ENCODE measurements at places on chromosomes 7 and 10.

GRCh38 chr10:84123362-84123761 lies 15.9 kb upstream of the GHITM start:
- no peak for DNase-seq

DNA sequence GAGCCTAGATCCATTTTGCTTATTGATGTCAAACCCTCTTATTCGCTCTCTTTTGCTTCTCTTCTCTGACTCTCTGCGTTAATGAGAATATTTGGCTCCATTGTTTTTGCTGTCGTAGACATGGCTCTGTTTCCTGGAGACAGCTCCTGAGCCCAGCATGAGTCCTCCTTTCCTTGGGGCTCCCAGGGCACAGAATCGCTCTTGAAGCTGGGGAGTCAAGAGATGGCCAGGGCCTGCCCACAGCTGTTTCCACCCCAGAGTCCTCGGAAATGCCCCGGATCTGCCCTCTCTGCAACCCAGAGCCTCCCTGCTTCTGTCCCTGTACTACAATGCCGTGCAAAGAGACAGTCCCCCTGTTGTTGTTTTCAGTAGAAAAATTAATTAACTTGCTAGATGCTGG lies 566.7 kb upstream of the FOXK1 start:
- DNase-seq, result no peak

- DNase-seq, result no peak
These were observed 89.0 kb downstream of the PHTF2 start for GRCh38 chr7:77887567-77887966.

DNA sequence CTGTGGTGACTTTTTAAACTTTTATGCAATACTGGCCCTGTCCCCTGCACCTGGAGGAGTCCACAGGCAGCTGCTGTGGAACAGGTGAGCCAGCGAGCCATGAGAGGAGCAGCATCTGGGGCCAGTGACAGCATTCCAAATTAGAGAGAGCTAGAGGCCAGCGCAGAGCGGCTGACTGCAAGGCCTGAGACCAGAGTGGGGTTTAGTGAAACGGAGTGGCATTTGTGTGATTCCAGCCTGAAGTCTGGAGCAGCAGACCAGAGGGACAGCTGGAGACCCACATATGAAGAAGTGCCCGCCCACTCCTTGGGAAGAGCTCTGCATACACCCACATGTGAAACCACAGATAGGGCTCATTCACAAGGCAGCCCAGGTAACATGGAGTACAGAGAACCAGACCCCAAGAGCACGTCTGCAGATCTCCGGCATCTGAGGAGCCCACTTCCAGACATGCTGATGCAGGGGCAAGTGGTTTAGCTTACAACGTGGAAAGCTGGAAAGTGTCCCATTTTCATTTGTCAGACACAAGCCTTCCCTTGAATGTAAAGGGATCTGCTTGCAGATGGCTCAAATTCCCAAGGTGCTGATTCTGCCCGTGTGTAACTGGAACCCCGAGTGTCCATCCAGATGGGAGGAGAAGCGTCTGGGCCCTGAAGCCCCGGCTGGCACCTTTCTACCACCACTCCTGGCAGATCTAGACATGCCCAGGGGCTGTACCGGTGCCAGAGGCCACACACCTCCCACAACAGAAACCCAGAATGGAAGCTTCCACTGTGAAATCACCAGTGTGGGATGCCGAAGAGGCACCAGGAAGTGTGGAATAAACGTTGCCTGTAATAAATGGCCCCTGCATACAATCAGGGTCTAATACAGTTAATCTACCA lies 256.0 kb upstream of the TCERG1L start:
- DNase-seq, result peak; percentile 8

DNA sequence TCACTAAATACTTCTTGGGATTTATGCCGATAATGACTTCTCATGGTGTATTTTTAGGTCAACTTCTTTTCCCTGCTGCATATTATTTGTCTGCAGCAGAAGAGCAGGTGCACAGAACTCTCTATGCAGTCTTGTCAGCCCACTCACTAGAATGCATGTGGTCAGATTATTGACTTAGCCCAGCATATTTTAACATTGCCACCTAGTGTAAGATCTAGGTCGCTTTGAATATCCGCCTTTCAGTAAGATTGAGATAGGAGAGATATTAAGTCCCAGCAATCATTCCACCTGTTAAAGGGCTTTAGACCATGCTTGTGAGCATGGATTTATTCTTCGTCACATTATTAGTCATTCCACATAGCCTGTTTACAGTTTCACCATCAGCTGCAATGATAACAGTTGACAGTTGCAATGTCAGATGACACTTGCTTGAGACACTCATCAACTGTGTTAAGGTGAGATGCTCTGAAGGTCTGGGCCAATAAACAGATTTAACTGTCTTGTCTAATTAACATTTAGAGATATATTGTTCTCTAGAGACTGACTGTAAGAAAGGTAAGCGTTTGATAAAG lies 491.7 kb downstream of the ARL4A start:
- DNase-seq, result no peak

DNA sequence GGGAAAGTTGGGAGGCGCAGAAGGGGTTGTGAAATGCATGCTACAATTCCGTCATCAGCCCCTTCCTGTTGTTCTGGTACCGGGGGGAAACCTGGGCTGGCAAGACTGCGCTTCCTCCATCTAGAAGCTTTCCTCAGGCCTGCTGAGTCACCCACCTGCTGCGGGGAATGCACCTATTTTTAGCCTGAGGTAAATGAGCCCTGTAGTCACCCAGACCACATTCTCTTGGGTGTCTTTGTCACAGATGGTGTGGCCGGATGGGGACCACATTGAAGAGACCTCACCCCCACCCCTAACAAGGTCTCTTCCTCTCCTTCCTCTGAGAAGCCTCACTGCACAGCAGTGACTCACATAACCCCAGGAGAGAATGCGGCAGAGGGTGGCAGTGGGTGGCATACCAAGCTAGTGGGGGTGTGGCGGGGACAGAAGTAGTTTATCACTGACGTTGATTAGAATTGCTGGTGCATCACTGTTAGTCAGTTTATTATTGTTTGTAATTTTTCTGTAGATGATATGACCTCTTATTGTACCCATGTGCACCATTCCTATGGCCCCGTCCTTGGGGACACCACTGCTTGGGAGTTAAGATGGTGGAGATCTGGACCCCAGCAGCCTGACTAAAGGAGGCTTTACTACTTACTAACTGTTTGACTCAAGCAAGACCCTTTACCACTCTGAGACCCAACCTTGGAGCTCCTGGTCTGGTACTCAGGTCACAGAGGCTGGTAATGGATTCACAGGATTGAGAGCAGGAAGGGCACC lies 83.0 kb upstream of the DUSP5 start:
- no peak for DNase-seq

DNA sequence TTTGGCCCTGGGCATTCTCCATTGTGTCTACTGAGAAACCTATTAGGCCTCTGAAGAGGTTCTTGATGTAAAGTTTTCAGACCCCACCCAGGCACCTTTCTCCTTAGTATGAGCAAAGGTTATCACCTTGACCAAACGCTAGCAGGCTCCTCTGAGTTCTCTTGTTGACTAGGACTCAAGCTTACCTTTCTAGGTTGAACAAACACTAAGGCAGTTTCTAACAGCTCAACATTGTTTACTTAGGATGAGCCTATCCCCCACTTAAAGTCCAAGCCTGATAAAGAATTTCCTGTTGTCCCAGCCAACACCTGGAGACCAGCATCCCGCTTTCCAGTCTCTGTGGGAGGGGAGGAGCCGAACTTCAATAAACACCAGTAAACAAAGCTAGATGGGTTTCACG lies 26.3 kb upstream of the ITGB8 start:
- DNase-seq, result no peak

DNA sequence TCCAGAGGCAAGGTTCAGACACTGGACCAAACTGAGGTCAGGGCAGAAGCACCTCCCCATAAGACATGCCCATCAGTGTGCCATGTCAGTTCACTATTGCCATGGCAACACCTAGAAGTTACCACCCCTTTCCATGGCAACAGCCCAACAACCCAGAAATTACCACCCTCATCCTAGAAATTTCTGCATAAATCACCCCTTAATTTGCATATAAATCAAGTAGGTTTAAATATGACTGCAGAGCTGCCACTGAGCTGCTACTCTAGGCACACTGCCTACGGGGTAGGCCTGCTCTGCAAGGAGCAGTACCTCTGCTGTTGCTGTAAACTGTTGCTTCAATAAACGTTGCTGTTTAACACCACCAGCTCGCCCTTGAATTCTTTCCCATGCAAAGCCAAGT lies 12.7 kb downstream of the STEAP2 start:
- no peak for DNase-seq

GRCh38 chr7:104628017-104628416 lies 299.6 kb downstream of the LHFPL3 start:
- DNase-seq, result no peak

GRCh38 chr7:123727071-123727837 lies 21.5 kb downstream of the WASL start:
- DNase-seq, result no peak

DNA sequence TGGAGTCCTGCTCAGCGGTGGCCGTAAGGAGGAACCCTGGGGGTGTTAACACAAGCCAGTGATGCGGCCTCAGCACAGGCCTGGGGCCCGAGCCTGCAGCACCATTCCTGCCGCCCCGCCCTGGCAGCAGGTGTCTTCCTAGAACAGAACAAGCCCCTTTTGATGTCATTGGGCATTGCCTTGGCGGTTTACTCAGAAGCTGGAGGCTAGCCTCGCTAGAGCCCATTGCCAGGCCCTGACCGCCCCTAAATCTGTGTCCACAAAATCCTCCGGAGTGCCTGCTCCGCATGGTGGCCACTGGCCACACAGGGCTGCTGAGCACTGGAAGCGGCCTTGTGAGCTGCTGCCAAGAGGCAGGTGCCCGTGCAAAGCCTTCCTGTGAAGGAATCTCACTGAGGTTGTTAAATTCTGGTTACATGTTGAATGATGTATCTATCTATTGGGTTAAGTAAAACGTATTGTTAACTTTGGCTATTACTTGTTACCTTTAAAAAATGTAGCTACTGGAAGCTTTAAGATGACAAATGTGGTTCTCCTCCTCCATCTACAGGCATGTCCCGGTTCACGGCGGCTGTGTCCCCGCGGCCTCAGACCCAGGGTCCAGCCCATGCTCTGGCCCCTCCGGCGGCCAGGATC lies 1.2 kb upstream of the INPP5A start:
- DNase-seq, result peak; percentile 48

DNA sequence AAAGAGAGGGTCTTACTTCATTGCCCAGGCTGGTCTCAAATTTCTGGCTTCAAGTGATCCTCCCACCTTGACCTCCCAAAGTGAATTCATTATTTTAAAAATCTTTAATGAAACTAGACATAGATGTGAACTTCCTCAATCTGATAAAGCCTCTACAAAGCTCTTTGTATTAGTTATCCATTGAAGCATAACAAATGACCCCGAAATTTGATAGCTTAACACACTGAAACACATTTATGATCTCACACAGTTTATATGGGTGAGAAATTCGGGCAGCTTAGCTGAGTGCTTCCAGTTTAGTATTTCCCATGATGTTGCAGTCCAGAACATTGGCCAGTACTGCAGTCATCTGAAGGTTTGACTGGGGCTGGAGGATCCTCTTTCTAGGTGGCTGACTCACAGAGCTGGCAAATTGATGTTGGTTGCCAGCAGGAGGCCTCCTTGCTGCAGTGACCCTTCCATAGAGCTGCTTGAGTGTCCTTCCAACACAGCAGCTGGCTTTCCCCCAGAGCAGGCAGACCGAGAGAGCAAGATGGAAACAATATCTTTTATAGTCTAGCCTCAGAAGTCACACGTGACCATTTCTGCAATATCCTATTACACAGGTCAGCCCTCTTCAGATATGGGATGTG lies 16.6 kb upstream of the WNT8B start:
- no peak for DNase-seq

DNA sequence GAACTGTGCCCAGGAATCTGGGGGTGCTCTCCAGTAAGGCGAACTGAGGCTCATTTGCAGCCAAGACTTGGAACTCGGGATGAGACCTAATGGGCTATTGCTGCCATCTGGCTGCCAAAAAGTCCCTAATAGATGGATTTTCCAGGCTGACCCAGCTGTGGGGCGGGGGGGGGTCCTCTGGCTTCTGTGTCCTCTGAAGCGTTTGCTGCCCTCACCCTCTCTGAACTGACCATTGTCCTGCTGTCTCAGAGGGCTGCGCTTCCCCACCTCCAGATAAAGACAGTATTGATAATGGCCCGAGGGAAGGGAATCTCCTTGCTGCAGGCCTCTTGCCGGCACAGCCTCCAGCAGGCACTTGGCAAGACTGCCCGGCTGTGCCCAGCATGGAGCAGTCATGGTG lies 46.6 kb downstream of the CLEC2L start:
- peak; percentile 73 for DNase-seq

DNA sequence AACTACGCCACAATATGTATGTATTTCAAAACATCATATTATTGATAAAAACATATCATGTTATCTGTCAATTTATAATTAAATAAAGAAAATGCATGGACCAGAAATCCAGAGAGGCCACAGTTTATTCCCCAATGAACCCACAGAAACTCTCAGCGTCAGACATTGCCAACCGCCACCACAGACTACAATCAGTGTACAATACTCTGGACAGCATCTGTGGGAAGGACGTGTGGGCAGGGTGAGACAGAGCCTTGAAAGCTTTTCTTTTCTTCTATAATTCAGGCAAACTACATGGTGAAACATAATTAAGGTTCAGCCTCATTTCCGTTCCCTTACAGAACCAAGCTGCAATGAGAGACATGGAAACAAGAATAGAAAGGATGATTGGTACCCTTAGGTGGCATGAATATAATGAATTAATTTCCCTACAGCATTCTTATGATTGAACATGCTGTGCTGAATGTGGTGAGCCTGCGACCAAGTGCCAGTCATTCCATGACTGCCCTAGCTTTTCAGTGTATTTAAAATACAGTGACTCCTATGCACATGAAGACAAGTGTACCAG lies 909.3 kb downstream of the SORCS1 start:
- peak; percentile 38 for DNase-seq

DNA sequence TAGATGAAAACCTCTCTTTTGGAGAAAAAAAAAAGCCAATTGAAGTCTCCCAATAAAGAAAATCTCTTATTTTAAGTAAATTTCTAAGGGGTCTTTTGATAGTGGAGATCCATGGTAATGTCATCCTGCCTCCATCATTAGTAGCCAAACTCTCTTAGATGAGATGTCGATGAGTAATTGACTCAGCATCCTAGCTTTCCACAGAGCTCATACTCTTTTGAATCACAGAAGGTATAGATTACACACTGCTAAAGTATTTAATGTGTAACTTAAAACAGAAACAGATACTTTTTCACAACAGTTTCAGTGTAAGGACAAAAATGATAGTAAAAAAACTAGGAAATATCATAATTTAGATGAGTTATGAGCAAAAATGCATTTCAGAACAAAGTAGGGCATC lies 19.4 kb downstream of the MAGI2 start:
- DNase-seq, result no peak

DNA sequence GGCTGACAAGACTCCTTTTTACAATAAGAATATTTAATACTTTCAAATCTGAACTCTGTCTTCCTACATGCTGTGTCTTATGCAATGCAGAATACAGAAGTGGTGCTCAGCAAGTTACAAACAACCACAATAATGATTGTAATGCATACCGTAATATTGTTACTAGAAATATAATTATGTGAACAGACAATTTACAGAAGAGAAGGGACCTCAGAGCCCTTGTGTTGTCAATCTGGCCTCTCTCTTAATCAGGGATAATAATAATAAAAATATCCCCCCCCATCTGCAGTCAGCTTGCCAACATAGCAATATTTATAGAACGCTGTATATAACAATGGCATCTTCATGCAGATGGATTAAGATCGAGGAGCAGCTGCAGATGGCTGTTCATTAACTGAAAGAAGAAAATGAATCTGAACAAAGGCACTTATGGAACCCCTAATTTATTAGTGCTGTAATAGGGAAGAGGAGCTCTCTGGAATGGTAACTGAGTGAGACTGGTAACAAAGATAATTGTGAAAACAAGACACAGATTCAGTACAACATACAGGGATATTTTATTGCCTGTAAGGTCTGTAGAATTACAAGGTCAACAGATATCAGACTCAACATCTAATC lies 106.3 kb downstream of the TMEM26 start:
- no peak for DNase-seq

- DNase-seq, result no peak
These were observed 118.8 kb downstream of the HERPUD2 start for GRCh38 chr7:35576031-35576573.

Data from dorsolateral prefrontal cortex (tissue), 122 donors.